ENCODE measurements at places on chromosomes 4 and X.

DNA sequence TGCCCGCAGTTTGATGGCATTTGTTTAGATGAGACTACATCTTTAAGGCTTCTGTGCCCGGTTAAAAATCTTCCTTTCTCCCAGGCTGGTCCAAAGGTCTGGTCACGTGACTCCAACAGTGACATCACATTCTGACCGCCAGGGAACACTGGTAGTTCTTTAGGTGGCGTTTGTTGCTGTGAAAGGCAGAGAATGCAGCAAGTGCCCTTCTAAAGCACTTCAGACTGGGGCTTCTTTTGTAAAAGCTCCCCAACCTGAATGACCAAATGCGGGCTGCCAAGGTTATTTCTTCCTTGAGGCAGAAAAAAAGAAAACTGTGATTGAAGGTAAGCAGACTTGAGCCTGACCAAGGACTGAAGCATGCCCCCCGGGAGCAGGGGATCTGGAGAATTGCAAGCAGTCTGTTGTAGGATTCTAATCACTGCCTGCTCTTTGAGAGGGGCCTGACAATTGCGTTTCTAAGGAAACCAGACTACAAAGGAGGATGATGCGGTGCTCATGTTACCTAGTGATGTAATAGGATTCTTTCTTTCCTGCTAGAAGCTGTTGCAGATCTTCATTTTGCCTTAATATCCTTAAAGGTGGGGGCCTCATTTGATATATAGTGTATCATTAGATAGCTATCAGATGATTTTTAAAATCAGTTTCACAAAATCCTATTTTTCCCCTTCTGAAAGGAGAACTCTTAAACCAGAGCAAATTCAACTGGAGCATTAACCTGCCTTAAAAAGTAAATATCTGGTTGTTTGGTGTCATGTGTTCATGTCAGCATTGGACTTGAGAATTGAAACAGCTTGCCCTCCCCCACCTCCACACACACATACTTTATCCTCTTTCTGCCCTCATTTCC is 133.1 kb downstream of the AKAP4 start:
- no peak for DNase-seq

DNA sequence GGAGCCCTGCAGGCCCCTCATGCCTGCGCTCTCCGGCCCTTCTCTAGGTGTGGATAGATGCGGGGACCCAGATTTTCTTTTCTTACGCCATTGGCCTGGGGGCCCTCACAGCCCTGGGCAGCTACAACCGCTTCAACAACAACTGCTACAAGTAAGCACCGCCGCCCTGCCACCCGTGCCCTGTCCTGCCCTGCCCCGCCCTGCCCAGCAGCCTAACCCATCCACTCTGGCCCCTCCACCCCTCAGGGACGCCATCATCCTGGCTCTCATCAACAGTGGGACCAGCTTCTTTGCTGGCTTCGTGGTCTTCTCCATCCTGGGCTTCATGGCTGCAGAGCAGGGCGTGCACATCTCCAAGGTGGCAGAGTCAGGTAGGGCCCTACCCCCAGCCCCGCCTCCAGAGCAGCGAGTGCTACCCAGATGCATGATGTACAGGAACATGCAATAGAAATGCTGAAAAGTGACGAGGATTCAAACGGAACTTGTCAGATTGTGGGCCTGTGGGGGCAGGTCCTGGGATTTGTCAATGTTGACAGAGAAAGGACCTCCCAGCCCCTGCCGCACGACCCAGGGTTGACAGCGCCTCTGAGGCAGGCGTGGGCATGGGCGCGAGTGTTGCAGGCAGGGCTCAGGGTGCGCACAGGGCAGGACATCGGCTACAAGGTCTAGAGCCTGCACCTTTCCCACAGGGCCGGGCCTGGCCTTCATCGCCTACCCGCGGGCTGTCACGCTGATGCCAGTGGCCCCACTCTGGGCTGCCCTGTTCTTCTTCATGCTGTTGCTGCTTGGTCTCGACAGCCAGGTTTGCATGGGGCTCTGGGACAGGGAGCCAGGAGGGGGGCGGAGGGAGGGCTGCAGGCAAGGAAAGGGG is 5.7 kb downstream of the SLC6A8 start:
- DNase-seq, result no peak

- DNase-seq, result no peak
Measured at GRCh38 chrX:28586286-28586685, 960 bp upstream of the IL1RAPL1 start.

DNA sequence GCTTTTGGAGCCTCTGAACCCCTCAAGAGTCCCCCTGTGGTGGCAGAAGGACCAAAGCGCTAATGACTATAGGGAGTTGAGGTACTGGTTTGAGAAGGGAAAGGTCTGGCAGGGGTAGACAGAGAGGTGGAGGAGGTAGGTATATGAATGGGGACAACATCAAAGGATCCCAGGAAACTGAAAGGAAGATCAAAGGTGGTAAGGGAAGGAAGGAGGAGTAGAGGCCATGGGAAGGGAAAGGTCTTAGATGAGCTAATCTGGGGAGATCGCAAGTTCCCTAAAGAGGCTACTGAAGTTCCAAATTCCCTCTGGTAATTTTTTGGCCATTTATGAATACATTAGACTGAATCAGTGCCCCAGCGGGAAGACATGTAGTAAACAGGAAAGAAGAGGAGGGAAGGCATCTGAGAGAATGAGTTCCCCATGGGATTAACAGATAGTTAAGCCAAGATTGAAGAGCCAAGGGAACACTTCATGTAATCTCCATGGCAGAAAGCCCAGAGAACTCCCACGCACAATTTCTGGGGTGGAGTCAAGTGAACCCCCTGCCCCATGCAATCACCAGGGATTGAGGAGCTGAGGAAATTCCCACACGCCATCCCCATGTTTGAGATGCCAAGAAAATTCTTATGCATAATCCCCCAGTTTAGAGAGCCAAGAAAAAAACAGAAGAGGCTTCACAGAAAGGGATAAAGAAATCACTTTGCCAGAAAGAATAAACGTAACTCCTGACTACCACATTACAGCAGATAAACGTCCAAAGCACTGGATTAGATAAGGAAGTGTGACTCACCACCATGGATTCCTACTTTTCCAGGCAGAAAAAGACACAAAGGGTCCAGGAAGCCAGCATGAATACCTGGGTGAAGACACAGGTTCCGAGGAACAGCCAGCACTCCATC is 25.8 kb downstream of the ZNF630 start:
- no peak for DNase-seq

- no peak for DNase-seq
Measured at GRCh38 chr4:181745933-181746625, 497.1 kb upstream of the TENM3 start.

- no peak for DNase-seq
Measured at GRCh38 chrX:144293229-144293628, 409.4 kb downstream of the UBE2NL start.

- DNase-seq, result no peak
Measured at GRCh38 chrX:13750204-13750603, 15.7 kb downstream of the OFD1 start.

DNA sequence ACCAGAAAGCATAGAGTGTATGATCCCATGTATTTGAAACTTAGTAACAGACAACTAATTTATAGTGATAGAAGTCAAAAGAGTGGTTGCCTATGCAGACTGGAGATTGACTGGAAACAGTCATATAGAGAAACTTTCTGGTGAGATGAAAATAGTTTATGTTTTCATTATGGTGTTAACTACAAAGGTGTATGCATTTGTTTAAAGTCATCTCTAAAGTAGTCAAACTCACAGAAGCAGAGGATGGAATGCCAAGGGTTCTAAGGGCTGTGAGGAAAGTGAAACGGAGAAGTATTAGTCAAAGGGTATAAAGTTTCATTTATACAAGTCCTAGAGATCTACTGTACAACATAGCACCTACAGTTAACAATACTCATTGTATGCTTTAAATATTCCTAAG is 45.8 kb downstream of the ENOX2 start:
- no peak for DNase-seq

DNA sequence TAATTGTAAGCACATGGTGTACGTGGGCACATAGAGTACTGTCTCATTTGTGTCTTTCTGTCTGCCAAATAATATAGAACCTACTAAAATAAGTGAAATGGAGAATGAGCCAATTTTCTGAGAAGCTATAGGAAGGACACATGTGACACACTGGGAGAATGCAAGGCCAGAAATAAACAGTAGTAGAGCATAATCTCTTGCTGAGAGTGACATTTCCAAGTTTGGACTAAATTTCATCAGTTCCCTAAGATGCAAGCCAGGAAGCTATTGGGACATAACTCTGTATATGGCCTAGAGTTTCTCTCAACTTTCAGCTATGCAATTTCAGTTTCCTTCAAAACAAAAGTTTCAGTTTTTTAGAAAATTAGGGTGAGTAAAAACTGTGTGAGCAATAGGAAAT is 638.7 kb downstream of the PCDH18 start:
- DNase-seq, result no peak

GRCh38 chrX:69996113-69996468 is 53.6 kb downstream of the AWAT2 start:
- no peak for DNase-seq

DNA sequence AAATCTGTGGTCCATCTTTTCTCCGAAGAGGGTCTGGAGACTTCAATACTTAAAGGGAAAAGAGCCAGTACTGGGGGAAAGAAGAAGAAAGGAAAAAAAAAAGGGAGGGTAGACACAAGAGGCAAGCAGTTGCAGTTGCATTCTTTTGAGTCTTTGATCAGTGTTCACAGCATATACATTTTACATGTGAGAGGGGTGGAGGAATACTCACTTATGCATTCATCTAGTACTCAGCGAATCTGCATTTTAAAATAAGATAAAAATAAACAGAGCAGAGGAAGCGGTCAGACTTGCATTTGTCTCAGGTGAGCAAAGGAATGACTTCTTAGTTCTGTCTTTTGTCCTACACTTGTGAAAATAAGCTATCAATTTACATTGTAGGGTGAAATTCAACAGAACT is 275.6 kb downstream of the SLC7A11 start:
- DNase-seq, result no peak

Measured in activated CD4-positive, alpha-beta T cell treated with anti-CD3 and anti-CD28 coated beads for 4 hours (primary cell).